DMS153 (cell line): ENCODE measurements at places on chromosomes 4 and X.
A peak's percentile ranks its signal among the peaks of the same experiment; 100 is the strongest.

GRCh38 chr4:138275216-138275615 lies 33.1 kb upstream of the SLC7A11 start:
- DNase-seq: no peak

DNA sequence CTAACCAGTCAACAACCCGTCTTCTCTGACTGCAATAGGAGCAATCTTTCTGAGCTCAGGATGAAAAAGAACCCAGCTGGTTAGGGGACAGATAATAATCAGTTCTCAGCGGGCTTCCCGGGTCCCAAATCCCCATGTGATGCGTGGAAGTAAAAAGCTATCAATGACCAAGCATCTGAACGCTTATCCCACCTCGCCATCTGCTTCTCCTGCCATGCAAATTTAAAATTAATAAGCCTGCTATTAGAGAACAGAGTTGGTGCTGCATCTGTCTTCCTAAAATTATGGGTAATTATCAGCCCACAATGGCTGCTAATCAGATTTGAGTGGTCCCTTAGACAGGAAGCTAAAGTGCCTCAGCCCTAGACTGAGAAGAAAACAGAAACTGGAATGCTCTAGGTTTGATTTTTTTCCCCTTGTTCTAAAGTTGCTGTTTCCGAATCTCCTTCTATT lies 37.5 kb downstream of the AFAP1 start:
- no peak for DNase-seq

DNA sequence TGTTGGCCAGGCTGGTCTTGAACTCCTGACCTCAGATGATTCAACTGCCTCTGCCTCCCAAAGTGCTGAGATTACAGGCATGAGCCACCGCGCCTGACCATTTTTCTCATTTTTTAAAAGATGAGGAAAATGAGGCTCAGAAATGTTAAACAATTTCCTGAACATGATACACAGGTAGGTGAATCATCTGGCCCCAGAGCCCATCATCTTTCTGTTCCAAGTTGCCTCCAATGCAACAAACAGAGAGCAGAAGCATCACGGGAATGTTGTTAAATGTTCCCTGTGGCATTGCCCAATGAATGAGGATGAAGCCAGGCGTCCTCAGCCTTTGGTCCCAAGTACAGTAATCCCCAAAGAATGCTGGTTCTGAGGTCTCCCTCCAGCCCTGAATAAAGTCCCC lies 31.3 kb upstream of the ANXA5 start:
- no peak for DNase-seq

DNA sequence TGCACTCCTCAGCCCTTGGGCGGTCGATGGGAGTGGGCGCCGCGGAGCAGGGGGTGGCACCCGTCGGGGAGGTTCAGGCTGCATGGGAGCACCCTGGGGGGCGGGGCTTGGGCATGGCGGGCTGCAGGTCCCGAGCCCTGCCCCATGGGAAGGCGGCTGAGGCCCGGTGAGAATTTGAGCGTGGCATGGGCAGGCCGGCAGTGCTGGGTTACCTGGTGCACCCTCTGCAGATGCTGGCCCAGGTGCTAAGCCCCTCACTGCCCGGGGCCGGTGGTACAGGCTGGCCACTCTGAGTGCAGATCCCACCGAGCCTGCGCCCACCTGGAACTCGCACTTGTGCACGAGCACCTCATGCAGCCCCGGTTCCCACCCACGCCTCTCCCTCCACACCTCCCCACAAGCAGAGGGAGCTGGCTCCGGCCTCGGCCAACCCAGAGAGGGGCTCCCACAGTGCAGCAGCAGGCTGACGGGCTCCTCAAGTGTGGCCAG lies 556.3 kb downstream of the GALNTL6 start:
- DNase-seq: no peak

DNA sequence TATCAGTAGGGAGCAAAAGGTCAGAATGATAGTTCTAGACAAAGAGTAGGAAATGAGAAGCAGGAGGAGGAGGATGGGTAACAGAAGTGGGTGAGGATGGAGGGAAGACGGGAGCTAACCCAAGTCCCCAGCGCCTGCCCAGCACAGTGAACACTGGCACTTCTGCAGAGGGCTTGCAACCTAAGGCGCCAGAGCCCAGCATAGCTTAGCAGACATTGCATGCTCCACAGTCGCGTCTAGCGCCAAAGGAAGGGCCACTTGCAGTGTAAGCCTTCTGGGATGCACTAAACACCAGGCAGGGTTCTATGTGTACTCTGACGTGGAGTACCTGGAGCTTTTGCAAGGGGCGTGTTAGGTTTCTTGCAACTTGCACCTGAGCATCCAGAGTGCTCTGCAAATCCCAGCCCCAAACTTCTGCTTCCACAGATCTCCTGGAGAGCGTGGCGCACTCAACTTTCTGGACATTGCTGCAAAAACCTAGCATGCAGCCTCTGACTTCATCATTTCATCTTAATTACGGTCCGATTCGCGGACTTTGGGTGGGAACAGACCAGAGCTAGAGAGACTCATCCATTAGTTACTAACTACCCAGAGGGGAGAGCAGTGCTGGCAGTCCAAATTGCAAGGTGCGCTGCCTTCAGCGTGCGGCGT lies 46.5 kb upstream of the NKAP start:
- DNase-seq: no peak

DNA sequence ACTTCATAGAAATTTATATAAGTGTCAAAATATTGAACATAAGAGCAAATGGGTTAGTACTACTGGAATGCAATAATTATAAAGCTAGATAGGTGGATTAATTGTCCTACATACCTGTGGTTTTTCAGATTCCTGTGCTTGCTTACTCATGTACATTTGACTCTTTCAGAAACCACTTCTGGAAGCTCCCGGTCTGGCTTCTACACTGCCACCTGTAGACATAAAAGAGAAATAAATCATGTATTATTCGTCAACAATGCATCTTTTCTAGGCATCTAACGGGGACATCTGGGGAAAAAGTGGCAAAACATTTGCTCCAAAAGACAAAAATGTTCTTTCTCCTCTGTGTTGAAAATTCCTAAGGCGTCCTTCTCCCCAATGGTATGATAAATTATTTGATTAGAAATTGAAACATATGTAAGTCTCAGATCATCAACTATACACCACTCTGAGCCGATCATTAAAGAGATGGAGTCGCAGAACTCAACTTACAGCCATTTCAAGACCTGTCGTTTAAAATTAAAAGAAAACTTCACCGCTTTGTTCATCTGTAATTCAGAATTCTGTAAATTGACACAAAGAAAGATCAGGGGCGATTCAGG lies 648.7 kb upstream of the DIPK2B start:
- peak; percentile 7 for DNase-seq

DNA sequence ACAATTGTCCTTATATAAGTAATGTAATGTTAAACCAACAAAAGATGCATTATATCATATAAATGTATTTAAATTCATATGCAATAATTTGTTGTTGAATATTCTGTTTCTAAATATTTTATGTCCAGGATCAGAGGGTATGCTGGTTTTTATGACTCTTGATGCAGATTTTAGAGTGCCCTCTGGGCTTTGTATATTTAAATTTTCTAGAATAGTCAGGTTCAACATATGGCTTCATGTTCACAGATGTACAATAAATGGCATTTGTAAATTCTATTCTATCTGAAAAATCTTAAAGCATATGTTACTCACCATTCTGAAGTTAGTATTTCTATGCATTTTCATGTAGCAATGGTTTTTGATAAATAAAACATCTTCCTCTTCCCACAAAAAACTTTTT lies 1555.4 kb downstream of the PCDH18 start:
- DNase-seq: no peak

GRCh38 chr4:108589961-108590360 lies 30.4 kb upstream of the RPL34 start:
- no peak for DNase-seq
